Activated CD4-positive, alpha-beta T cell treated with anti-CD3 and anti-CD28 coated beads for 1 hour (primary cell): ENCODE measurements at places on chromosomes 1 and 21.

- no peak for DNase-seq
Observed at GRCh38 chr1:214857716-214858115, 224.8 kb upstream of the KCNK2 start.

GRCh38 chr1:153856763-153857162 lies 66.0 kb downstream of the GATAD2B start:
- no peak for DNase-seq

GRCh38 chr1:230737622-230738262 lies 9.4 kb upstream of the CAPN9 start:
- no peak for DNase-seq

- DNase-seq: no peak
Observed at GRCh38 chr1:147611021-147611426, 59.3 kb downstream of the ACP6 start.

DNA sequence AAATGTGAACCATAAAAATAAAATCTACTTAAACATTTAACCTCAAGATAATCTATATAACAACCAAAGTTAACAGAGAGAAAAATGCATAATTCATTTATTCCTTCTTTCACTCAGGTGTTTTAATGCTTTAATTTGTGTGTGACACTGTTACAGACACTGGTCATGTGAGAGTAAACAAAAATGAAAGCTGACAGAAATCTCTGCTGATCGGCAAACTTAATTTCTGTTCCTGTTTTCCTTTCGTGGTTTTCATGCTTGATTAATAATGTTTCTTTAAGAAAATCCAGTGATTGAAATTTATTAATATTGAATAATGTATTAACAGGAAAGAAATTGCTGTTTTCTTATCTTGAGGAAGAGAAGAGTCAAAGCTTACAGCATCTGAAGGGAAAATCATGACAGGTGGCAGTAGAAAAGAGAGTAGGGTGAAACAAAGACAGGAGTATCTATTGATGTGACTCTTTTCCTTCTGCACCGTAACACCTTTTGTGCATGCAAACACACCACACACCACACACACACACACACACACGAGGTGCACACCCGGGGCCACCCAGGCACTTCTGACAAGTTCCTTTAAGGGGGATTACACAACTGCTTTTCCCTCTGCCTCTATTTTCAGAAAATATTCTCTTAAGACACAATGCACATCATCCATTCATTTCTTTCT lies 1.6 kb downstream of the OR2AK2 start:
- no peak for DNase-seq

DNA sequence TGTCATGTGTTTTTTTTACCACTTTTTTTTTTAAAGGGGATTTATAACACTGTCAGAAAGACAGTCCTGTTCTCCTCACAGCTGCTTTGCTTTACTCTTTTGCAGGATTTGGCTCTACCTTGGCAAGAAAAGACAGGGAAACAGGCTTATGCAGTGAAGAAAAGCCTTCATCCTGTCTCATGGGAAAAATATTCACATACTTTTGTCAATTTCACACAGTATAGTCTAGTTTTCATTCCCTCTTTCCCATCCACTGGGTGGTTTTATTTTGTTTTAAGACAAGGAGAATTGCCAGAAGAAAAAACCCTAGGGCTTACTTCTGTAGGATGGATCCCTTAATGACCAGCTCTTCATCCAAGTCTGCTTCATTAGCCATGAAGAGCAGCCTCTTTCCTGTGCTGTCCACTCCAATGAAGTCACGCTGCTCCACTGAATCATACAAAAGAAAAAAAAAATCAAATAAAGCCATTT lies 60.0 kb downstream of the EIF2B3 start:
- DNase-seq: no peak

- no peak for DNase-seq
Observed at GRCh38 chr21:14581902-14582457, 35.9 kb upstream of the SAMSN1 start.

DNA sequence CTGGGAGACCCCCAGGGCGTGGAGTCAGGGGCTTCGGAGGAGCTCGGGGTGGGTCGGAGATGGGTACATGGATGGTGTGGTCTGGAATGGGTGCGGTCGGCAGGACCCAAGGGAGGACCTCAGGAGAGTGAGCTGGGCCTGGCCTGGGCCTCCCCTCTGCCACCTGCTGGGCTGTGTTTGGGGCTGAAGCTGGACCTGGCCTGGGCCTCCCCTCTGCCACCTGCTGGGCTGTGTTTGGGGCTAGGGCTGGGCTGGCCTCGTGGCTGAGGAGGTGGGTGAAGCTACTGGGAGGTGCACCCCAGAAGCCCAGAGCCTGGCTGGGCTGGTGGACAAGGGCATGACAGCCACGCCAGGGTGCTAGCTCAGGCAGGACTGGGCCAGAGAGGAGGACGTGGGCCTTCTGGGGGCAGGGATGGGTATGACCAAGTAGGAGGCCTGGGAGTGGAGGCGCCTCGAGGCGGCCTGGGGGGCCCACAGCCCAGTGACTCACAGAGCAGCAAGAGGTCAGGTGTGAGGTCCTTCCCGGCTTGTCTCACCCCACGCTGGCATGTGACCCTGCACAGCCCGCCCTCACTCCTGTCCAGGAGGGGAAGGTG lies 14.5 kb downstream of the SAMD11 start:
- DNase-seq: no peak

- no peak for DNase-seq
Observed at GRCh38 chr1:155970531-155971167, 7.7 kb downstream of the ARHGEF2 start.

GRCh38 chr1:13732971-13733667 lies 33.1 kb downstream of the PRDM2 start:
- no peak for DNase-seq

GRCh38 chr1:185156288-185156853 lies 382 bp downstream of the TRMT1L start:
- no peak for DNase-seq

DNA sequence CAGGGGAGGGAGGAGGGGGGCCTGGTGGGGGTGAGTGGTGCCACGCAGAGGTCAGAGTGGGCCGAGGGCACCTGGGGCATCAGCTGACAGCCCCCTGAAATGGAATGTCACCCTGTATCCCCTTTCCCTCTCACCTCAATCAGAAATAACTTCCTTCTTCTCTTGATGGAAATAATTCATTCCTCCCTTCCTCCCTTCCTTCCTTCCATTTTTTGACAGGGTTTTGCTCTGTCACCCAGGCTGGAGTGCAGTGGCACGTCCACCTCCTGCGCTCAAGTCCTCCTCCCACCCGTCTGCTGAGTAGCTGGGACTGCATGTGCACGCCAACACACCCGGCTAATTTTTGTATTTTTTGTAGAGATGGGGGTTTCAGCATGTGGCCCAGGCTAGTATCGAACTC lies 48.4 kb upstream of the LRRC3 start:
- DNase-seq: no peak

- DNase-seq: no peak
Observed at GRCh38 chr1:25034736-25035522, 104.9 kb upstream of the RUNX3 start.

DNA sequence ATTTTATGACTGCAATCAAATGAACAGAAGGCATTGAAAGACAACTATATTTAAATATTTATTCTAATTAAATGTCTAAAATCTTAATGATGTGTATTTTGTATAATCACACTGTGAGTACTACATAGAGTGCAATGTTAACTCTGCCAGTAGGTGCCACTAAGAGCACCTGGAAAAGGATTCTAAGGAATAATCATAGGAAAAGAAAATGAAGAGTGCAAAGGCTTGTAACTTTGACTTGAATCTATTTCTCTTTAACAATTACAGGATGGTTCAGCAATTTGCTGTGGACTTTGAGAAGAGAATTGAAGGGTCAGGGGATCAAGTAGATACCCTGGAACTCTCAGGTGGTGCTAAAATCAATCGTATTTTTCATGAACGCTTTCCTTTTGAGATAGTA lies 200.4 kb downstream of the DNM3 start:
- no peak for DNase-seq

DNA sequence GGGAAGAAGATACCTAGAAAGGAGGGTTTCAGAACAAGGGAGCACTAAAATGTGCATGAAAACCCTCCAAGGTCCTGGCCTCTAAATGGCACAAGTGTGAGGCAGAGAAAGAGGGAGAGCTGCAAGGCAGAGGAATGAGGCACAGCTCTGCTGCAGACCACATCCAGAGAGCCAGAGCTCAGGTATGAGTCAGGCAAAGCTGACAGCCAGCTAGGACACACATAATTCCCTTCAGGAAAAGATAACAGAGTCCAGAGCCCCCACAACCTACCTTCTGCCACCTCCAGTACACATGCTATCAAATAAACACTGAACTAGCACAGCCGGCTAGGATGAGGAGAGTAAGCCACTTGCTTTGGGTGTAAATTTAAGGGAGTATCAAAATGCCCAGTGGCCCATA lies 62.2 kb downstream of the HSF2BP start:
- no peak for DNase-seq

DNA sequence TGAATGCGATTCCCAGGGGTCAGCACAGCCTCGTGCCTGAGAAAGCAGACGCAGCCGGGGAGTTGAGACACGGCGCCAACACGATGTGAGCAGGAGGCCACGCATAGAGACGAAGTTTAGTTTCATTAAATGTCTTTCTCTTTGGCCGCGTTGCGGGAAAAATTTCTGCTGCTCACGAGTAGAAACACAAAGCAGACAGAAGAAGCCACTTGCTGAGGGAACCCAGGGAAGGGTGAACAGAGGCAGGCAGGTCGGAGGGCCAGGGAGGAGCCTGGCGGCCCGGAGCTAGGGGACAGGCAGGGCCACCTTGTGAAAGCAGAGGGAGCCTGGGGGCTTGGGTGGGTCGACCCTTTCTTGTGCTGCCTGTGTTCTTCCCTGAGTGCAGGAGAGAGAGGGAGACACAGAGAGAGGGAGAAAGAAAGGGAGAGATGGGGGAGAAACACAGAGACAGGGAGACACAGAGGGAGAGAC lies 33.2 kb downstream of the POFUT2 start:
- DNase-seq: no peak

- no peak for DNase-seq
Observed at GRCh38 chr1:30697571-30698376, 25.6 kb downstream of the MATN1 start.

DNA sequence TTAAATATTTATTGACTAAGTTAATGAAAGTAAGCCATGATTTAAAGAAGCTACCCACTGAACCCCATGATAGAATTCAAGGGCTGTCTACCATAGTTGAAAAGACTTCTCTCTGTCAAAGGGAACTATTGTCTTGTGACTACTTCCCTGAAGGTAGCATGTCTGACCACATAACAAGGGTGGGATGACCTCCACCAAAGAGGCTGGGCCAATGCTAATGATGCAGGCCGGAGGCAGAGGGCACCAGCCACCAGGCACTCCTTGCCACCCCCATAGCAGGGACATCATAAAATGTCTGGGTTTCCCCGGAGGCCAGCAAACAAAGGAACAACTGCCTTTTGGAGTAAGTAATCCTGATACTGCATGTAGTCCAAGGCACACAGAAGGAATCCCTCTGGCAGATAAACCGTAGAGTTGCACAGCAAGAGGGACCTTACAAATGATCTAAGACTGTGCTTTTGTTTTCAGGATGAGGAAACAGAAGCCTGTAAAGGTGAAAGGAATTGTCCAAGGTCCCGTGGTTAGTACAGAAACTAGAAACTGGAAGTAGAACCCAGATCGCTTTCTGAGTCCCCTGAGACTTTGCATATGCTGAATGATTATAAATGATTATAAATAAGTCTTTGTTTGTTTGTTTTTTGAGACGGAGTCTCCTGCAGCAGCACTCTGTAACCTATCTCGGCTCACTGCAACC lies 33.5 kb upstream of the ITPKB start:
- DNase-seq: no peak

DNA sequence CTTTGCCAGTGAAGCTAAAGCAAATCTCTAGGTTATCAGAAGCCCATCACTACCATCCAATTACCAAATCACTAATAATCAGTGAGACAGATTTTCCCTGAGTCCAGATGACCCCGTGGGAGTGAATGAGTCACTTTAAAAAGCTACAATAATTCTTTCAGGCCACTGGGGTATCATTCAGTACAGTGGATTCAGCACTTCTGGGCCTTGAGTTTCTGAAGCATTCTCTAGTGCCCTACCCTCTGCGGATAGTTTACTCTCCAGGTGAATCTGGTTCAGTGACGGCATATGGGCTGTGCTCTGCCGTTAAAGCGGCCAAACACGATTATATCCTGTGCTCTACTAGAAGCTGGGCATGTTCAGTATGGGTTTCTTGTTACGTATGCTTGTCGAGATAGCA lies 26.1 kb downstream of the NR5A2 start:
- DNase-seq: no peak

GRCh38 chr1:193141804-193142203 lies 20.0 kb downstream of the CDC73 start:
- no peak for DNase-seq

- peak; percentile 23 for DNase-seq
Observed at GRCh38 chr1:119870917-119871596, 25.3 kb downstream of the ADAM30 start.

- no peak for DNase-seq
Observed at GRCh38 chr1:239819096-239819495, 272.6 kb upstream of the FMN2 start.

DNA sequence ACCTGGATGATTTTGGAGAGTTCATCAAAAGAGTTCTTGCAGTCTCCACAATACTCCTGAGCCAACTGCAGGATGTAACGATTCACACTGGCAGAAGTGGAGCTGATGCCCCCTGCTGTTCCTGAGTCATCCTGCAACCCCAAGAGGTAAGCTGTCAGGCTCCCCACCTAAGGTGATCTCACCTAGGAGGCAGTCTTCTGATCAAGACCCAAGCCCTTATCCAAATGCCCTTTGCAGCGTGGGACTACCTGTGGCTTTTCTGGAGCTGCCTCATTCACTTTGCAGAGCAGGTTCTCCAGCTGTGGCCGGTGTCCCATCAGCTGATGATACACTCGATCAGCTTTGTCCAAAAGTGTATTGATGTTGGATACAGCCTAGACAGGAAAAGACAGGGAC lies 96.4 kb downstream of the UBR4 start:
- DNase-seq: peak; percentile 14

DNA sequence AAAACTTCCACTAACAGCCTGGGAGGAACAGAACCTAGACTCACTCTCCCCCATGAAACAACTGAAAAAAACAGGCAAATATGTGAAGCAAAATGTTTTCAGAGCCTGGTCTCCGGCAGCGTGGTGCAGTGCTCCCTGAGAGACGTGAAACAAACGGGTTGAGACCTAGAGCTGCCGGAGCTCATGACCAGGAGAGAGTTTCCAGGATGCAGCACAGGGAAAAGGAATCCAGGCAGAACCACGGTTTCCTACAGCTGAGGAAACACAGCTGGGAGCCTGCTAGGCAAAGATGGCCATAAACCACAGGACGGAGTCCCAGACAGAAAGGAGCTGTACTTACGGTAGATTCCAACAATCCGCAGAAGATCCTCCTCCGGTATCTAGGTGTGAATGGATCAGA lies 20.2 kb upstream of the SLC19A1 start:
- no peak for DNase-seq

DNA sequence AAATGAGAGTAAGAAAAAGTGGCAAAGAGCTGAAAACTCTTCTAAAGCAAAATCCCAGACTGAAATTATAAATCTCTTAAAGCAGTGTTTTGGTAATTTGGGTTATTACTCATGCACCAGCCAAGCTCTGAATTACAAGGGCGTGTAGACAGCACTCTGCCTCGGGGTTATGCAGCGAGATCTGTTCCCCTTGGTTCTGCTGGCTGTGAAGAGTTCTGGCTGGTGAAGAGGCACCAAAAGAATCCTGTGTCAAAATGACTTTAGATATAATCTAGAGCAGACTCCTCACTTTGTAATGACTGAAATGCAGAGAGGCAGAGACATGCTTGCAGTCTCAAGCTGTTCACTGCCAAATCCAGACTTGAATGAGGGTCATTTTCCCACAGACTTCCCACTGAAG lies 461.8 kb upstream of the CXADR start:
- DNase-seq: no peak
